ENCODE measurements at places on chromosomes 6 and 20.

GRCh38 chr6:45643126-45643525, 265.4 kb upstream of the SUPT3H start:
- no peak for DNase-seq

DNA sequence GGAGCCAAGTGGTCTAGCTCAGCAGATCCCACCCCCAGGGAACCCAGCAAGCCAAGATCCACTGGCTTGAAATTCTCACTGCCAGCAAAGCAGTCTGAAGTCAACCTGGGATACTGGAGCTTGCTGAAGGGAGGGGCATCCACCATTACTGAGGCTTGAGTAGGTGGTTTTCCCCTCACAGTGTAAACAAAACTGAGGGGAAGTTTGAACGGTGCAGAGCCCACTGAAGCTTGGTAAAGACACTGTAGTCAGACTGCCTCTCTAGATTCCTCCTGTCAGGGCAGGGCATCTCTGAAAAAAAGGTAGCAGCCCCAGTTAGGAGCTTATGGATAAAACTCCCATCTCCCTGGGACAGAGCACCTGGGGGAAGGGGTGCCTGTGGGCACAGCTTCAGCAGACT, 819.5 kb upstream of the EPHA7 start:
- DNase-seq: no peak

- DNase-seq: peak; percentile 91
Measured at GRCh38 chr6:105596284-105596755, 193.4 kb upstream of the PREP start.

- DNase-seq: no peak
Measured at GRCh38 chr6:72657407-72658197, 35.7 kb downstream of the KCNQ5 start.

GRCh38 chr6:138231381-138231886, 13.1 kb upstream of the PBOV1 start:
- DNase-seq: no peak

Measured in fibroblast of skin of left biceps (primary cell).